T-helper 22 cell (primary cell): ENCODE measurements at places on chromosomes 16 and 17.

DNA sequence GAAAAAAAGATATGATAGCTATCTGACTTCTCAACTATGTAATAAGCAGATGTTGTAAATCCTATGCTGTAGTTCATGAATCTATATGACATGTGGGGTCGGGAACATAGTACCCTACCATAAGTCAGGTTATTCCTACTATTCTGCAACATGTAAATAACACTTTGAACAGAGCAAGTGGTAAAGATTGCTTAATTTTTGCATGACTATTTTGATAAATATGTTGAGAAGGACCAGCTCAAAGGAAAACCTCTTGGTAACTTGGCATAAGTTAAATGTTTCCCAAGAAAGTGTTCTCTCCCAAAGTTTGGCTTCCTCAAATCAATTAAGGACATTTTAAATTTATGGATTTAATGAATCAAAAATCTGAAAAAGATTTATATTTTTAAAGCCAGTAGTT, 62.1 kb downstream of the ABHD15 start:
- no peak for DNase-seq

DNA sequence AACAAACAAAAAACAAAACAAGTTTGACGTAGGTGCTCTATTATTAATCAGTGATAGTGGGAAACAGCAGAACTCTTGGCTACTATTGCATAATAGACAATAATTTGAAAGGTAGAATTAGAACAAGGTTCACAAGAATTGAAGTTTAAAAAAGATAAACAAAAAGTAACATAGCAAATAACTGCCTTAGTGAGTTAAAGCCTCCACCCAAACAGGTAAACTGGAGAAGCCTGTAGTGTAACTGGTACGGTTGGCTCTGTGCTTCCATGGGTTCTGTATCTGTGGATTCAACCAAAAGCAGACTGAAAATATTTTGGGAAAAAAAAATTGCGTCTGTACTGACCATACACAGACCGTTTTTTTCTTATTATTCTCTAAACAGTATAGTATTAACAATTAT, 38.5 kb downstream of the MBTD1 start:
- no peak for DNase-seq

- DNase-seq: peak; percentile 49
These were observed at the start of gene IL4R for GRCh38 chr16:27313422-27314160. TSS of gene IL4R (plus strand) at chr16:27313974. CDS start at chr16:27340204, 26,230 bp downstream.

GRCh38 chr16:11405331-11406176, 60.3 kb downstream of the RMI2 start:
- no peak for DNase-seq

GRCh38 chr16:11994143-11995119, 17.9 kb downstream of the SNX29 start:
- DNase-seq: no peak
